ENCODE measurements at places on chromosomes 13 and 19.

DNA sequence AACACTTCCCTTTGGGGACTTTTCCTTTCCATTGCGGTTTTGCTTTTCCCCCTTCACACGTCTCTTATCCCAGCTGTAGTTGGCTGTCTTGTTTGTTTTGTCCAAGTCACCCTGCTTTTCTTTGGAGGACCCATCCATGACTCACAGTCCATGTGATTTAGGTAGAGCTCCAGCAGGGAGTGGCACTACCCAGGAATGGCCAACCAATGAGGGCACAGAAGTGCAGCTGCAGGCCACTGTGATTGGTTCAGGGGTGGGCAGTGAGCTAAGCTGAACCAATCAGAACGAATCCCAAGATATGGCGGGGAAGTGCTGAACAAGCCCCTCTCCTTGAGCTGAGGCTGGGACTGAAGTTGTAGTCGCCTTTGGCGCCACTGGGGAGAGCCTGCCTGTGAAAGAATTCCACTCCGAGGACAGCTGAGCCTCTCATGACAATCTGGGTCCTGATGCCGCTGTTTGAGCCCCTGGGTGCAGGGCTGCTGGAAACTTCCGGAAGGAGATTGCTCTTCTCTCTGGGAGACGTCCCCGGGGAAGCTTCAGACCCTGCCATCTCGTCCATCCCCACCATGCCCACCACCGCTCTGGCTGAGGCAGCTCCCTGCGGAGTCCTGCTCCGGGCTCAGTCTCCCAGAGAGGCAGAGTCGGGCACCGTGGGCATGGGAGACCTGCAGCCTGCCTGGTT, 62.9 kb upstream of the URI1 start:
- no peak for DNase-seq

DNA sequence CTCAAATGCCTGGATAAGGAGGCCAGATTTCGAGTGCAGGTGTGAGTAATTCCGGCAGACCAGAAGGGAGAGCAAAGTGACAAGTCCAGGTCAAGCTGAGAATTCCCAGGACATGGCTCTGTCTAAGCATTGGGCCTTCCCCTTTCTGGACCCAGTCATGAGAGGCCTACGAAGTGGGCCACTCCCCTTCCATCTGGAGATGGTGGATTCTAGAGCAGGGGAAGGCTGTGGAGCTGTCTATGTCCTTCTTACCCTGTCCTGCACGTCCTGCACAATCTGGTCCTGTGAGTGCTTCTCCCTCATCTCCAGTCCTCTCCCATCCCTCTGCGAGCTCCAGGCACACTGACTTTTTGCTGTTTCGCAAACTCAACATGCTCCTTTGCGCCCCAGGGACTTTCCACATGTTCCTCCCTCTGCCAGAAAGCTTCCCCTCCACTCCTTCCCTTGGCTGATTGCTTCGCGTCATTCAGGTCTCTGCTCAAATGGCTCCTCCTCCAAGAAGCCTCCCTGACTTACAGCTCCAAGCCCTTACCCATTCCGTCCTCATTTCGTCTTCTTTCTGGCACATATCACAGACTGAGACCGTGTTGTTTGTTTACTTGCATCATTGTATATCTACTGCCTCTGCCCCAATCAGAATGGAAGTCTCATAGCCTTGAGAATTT, 193.2 kb downstream of the URI1 start:
- no peak for DNase-seq

- DNase-seq, result peak; percentile 28
Observed at GRCh38 chr13:29594303-29594709, 1.2 kb downstream of the SLC7A1 start.

GRCh38 chr19:21468791-21469190, 36.6 kb upstream of the ZNF429 start:
- DNase-seq, result no peak

- no peak for DNase-seq
Observed at GRCh38 chr19:38921420-38922274, 8.9 kb downstream of the SARS2 start.

DNA sequence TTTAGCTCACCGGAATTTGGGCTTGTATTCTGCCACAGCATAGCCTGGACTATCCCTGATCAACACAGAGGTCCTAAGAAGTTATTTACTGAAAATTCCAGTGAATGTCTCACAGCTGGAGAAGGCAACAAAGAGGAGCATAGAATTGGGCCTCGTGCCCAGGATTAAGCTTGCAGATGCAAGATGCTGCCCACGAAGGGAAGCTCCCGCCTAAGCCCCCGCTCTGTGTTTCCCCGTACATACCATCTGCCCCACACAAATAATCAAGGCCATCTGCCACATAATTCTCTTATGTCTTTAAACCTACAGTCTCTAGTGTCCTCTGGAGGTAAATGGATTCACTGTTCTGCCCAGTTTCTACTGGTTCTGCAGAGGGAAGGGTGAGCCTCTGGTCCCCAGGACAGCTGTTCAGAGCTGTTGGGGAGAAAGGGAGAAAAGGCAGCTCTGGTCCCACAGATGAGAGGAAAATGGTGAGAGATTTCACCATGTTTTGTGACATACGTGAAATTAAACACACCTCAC, 7.4 kb upstream of the TPP2 start:
- no peak for DNase-seq

DNA sequence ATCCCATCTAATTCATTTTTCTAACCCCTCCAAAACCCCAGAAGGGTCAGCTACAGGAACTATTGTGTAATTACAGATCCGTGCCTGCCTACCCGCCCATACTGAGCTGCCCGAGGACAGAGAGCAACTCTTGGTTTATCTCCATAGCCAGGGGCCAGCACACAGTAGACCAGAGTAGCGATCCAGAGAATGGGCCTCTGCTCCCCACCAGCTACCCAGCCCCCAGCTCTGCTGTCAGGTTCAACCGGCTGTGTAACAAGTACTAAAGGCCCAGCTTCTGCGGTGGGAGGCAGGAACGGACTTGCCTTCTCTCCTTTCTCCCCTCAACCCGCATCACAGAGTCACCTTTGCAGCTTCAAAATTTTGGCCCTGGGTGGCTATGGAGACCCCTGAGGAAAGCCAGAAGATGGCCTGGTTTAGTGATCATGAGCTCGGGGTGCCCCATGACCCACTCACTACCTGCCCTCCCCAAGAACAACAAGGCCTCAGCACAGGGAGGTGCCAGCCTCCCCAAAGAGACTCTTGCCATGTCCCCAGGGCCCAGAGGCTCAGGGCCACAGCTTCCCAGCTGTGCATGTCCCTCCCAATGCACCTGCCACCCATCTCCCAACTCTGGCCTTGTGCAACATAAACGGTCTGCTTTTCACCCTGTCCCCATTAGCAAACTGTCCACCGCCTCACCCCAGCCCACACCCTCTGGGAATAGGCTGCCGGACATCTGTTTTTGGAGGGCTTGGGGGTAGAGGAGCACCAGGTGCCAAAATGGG, 5.7 kb downstream of the CALM3 start:
- no peak for DNase-seq
